ENCODE measurements at places on chromosomes 1 and 21. TPM values are rescaled to one million over a fixed set of nuclear protein-coding genes. Genes with fewer than 3 reads are reported as not detected.

LCE1B gene
- not detected for total RNA-seq

DNA sequence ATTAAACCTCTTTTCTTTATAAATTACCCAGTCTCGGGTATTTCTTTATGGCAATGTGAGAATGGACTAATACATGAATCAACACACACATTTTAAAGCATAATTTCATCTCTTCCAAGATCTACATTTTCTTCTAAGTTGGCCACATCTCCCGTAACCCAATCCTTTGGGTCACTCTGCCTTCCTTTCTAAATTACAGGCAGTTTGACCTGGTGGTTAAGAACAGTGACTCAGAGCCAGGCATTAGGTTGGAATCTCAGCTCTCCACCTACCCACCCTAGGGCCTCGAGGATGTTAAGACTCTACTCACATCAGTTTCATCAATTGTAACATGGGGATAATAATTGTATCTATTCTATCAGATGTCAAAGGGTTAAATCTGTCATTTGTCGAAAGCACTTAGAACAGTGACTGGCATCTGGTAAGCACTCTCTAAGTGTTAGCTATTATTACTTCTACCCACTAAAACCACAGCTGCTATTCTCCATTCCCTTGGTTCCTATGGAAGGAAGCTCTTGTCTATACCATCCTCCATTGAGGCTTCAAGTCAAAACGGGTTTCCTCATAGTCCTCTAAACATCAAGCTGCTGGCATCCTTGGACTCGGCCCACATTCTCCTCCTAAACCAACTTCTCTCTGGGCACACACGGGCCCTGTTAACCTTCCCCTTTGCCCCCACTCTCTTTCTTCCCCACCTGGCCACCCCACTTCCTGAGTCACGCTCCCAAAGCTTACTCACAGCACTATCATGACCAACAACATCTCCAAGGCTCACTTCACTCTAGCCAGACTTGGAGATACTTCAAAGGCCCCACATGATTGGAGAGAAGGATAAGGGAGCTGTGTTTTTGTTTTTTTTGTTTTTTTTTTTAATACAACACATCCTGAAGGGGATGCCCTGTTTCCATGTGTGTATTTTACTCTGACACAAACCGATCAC is 116.9 kb downstream of the TGFBR3 start:
- no peak for ATAC-seq

- no peak for ATAC-seq
Observed at GRCh38 chr1:43396059-43396458, 6.4 kb downstream of the SZT2 start.

DNA sequence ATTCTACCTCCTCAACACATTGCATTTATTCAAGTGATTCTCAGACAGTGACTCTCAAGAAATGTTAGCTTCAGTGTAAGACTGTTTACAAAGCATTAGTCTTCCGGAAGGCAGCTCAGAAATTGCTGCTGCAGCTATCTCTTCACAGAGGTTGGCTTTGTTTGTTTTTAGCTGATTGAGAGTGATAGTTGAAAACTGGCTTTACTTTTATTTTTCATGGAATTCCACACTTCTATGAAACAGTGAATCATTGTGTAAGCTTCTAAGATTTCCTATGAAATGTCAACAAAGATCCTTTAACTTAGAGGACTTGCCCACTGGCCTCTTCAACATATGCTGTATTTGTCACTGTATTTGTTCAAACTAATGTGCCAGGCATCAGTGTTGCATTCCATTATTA is 121.3 kb downstream of the TNNI3K start:
- no peak for ATAC-seq

ATAD3C gene
- total RNA-seq = 0.94 TPM

All from gastroesophageal sphincter (tissue), 4 donors.